ENCODE measurements at places on chromosomes 16 and 17.

DNA sequence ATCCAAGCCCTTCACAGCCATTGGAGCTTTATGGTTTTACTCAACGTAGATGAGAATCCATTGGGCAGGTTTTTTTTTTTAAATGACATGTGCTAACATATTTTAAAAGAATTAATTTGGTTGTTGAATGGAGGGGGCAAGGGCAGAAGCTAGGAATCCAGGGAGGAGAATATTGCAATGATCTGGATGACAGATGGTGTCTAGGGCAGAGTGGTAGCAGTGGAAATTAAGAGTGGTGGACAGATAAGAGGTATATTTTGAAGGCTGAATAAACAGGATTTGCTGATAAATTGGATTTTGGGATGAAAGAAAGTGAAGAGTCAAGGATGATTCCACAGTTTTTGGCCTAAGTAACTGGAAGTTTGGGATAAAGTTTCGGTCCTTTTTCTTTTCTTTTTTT lies 54.8 kb upstream of the DHX40 start:
- no peak for DNase-seq

DNA sequence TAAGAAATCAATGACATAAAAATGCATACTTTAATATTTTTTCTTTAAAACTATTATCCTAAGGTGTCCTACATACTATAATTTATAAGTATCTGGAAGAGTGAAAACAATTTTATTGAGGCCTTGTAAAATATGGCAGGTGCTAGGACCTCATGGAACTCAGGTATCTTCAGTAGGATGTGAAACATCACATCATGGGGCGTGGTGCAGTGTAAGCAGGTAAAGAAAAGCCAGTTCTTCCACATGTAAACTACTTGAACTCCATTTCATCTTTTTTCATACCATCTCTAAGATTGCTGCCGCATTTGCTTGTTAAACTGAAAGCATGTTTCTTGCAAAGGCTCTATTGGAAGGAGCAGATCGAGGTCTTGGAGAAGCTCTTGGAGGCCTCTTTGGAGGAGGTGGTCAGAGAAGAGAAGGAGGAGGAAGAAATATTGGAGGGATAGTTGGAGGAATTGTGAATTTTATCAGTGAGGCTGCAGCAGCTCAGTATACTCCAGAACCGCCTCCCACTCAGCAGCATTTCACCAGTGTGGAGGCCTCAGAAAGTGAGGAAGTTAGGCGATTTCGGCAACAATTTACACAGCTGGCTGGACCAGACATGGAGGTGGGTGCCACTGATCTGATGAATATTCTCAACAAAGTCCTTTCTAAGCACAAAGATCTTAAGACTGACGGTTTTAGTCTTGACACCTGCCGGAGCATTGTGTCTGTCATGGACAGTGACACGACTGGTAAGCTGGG lies at the start of gene CAPNS2:
Gene CAPNS2, plus strand, starts transcription at position 253 of the 744 bp plus-strand sequence. Its CDS starts 73 bp downstream, at position 326.
- DNase-seq, result no peak

GRCh38 chr17:47286198-47286914 lies 32.7 kb downstream of the ITGB3 start:
- no peak for DNase-seq

DNA sequence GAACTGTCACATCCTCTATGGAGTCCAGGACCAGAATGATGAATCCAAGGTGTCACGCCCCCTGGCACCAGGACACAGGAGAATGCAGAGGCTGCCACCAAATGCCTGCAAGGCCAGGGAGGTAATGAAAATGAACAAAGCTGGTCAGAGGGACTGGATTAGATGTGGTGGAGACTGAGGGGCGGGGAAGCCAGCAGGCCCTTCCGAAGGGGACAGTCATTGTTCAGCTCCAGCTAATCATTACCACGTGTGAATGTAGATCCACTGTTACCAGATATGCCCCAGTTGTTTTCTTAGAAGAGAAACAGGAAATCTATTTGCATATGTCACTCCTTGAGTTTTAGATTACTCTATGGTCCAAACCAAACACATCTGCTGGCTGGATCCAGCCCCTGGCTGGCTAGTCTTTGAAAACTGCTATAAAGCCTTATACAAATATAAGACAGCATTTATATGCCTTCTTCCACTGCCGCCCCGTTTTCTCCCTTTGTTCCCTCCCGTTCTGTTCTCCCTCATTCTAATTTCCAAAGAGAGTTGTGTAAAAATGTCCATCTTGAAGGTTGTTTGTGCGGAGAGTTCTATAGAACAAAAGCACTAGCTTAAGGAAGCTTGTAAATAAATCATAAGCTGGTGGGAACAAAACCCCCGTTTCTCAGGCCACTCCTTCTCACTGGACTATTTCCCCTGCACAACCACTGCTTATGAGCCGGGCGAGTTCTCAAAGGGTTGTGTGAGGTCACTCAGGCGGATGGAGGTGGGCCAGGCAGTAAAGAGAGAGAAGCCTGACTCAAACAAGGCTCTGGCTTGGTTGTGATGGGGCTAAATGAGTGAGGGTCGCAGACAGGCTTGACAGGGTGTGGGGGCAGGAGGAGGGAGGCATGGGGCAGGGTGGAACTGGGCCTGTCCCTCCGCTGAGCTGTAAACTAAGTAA lies 14.2 kb downstream of the CRYM start:
- no peak for DNase-seq

DNA sequence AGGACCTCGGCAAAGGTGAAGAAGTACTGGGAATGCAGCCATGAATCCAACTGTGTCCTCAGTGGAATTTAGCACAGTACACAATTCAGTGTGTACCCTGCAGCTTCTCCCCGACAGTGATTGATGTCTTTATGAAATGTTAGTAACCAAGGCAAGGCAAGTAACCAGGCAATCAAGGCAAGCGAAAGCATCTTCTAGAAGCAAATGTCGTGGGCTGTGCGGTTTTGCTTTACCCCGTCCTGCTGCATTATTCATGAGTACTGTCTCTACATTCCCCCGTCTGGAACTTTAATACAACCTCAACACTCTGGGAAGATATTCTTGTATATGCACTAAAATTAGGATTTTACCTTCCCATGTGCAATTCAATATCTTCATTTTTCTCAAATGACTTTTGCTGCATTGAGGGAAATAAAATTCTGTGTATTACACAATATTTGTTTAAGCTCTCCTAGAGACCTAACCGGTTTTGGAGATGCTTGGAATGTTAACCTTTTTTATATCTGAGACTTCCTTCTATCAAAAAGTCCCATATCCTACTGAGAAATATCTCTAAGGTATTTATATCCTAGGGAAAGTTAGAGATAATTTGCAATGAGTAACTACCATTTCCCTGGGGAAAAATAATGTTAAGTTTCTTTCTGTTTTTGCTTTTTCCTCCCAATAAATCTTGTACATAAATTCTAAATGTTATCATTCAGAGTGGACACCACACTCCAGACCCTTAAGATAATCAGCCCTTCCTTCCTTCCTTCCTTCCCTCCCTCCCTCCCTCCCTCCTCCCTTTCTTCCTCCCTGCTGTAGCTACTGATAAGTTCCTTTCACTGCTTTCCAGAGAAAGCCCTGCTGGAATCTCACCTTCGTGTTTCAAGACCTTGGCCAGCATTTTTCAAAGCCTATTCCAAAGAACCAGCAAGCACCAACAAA lies 51.9 kb upstream of the ADORA2B start:
- no peak for DNase-seq
